Activated T-cell treated with anti-CD3 and anti-CD28 coated beads, Interleukin-2, amount 50 U/mL, for 72 hours (primary cell): ENCODE measurements at places on chromosomes 13 and 19. TPM values are rescaled to one million over a fixed set of nuclear protein-coding genes. Genes with fewer than 3 reads are reported as not detected.

ADGRL1 gene
- 15.0 TPM for total RNA-seq

GRCh38 chr19:30817965-30818567 is 445.9 kb downstream of the ZNF536 start:
- DNase-seq: no peak

- DNase-seq: no peak
Measured at GRCh38 chr13:29889111-29889510, 38.7 kb upstream of the UBL3 start.

- DNase-seq: no peak
Measured at GRCh38 chr19:17966550-17967256, at the start of gene KCNN1. Gene KCNN1, plus strand, starts transcription at chr19:17967107. Its CDS starts 6,782 bp downstream, at chr19:17973889.

GRCh38 chr13:98476106-98476505 is 100.8 kb downstream of the STK24 start:
- DNase-seq: peak; percentile 60

GRCh38 chr19:43749898-43750297 is 4.9 kb downstream of the SMG9 start:
- DNase-seq: no peak

UBA52 gene
- 1,602 TPM for total RNA-seq

DNA sequence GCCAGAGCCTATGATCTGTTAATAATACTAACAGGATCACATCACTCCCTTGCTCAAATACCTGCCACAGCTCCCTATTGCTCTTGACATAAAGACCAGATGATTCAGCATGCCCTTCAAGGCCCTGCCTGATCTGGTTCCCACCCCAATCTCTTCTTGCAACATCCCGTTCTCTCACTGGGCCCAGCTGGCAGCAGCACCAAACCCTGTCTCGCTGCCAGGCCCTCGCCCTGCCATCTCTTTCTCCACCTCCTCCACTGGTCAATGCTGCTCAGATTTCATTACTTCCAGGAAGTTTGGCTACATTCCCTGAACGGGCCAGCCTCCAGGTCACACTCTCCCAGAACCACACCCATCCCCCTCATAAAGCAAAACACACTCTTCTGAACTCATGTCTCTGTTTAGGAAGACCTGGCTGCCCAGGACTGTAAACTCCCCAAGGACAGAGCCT is 8.6 kb upstream of the BCAT2 start:
- no peak for DNase-seq

DNA sequence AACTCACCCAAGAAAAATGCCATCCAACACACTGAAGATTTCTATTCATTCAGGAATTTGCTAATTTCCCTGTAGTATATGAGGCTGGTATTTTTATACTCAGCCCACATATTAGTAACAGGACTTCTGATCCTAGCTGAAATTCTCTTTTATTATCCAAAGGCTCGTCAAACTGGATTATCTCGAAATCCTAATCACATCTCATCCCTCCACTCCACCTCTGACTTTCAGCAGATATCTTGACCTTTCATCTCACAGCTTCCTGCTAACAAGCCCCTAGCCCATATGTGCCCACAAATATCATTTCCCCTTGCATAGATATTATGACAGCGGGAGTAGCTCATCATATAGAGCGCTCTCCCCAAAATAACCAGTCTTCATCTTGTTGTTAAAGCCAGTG is 279.7 kb downstream of the FGF14 start:
- DNase-seq: no peak

ZNF43 gene
- total RNA-seq: 39.8 TPM

GRCh38 chr13:99425485-99426341 is 75.6 kb upstream of the TM9SF2 start:
- peak; percentile 73 for DNase-seq

GRCh38 chr19:10478476-10478875 is 24.7 kb downstream of the KEAP1 start:
- DNase-seq: no peak

DNA sequence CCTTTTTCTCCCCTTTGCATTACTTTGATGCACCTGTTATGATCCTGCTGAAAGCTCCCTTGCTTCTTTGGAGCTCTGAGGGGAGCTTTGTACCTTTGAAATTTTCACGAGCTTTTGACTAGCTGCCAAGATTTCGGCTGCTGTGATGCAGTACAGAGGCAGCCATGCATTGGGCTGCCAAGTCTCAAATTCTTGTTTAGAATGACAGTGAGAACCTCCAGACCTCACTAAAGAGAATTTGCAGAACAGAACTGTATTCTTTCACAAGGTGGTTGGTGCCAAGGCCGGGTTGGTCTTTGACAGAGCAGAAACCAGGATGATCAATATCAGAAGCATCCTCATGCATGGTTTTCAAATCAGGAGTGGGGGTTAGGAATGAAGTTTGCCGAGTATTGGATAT is 414.8 kb downstream of the GPC5 start:
- DNase-seq: no peak

ATP7B gene
- total RNA-seq: 2.3 TPM

- DNase-seq: no peak
Measured at GRCh38 chr13:113664751-113665596, 2.0 kb upstream of the GRK1 start.

GRCh38 chr13:99042521-99043250 is 64.8 kb upstream of the DOCK9 start:
- no peak for DNase-seq

GRCh38 chr19:57192077-57192420 is 749 bp downstream of the ZNF264 start:
- DNase-seq: no peak

GRCh38 chr19:34057155-34057554 is 115.1 kb upstream of the LSM14A start:
- no peak for DNase-seq

DNA sequence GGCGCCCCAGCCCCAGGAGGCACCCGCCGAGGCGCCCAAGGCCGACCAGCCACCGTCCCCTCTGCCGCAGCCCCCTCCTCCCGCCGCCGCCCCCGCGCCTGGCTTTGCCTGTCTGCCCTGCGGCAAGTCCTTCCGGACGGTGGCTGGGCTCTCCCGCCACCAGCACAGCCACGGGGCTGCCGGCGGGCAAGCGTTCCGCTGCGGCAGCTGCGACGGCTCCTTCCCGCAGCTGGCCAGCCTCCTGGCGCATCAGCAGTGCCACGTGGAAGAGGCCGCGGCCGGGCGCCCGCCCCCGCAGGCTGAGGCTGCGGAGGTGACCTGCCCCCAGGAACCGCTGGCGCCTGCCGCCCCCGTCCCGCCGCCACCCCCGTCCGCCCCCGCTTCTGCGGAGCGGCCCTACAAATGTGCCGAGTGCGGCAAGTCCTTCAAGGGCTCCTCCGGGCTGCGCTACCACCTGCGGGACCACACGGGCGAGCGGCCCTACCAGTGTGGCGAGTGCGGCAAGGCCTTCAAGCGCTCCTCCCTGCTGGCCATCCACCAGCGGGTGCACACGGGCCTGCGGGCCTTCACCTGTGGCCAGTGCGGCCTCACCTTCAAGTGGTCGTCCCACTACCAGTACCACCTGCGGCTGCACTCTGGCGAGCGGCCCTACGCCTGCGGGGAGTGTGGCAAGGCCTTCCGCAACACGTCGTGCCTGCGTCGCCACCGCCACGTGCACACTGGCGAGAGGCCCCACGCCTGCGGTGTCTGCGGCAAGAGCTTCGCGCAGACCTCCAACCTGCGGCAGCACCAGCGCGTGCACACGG is 2.6 kb upstream of the NAT14 start:
- DNase-seq: no peak

ZNF813 gene
- 7.9 TPM for total RNA-seq

GRCh38 chr13:98240135-98240534 is 63.1 kb upstream of the RNF113B start:
- no peak for DNase-seq

NOVA2 gene
- total RNA-seq: 0.38 TPM

NR1H2 gene
- total RNA-seq: 80.1 TPM

SIGLEC14 gene
- total RNA-seq: 0.38 TPM

CYP4F12 gene
- total RNA-seq: 0.16 TPM

PLA2G4C gene
- 23.9 TPM for total RNA-seq

HMGB1 gene
- 596 TPM for total RNA-seq

DNA sequence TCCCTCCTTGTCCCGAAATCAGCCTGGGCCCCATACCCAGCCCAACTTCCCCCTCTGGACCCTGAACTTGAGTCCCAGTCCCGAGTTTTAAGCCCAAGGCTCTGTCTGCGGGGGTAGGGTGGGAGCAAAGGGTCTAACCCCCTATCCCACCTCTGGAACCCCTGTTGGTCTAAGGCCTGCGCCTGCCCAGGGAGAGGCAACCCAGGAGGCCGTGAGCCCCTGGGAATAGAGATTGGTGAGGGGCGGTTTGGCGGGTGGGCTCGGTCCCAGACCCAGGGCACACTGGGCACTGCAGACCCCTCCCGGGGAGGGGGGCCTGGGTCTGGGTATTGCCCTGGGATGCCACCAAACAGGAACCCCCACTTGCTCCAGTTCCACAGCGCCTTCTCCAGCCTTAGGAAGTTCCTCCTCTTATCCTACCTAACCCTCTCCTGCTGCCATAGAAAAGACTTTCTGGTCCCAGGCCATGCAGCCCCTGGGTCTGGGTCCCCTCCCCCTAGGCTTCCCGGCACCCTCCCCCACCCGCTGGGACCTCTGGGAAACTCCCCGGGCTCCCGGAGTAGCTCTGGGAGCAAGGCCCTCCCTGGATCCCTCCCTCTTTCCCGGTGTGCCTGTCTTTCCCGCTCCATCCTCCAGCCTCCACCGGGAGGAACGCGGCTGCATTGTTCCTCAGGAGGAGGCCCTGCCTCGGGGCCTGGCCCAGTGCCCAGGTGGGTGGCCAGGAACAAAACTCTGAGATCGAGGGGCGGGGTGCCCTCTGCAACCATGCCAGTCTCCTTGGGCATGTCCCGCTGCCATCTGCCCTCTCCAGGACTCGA is 33.6 kb upstream of the NANOS3 start:
- DNase-seq: no peak

COL4A1 gene
- total RNA-seq: not detected

SIGLEC10 gene
- total RNA-seq: 0.38 TPM

- no peak for DNase-seq
Measured at GRCh38 chr13:75656425-75656989, 20.4 kb downstream of the LMO7 start.

DNA sequence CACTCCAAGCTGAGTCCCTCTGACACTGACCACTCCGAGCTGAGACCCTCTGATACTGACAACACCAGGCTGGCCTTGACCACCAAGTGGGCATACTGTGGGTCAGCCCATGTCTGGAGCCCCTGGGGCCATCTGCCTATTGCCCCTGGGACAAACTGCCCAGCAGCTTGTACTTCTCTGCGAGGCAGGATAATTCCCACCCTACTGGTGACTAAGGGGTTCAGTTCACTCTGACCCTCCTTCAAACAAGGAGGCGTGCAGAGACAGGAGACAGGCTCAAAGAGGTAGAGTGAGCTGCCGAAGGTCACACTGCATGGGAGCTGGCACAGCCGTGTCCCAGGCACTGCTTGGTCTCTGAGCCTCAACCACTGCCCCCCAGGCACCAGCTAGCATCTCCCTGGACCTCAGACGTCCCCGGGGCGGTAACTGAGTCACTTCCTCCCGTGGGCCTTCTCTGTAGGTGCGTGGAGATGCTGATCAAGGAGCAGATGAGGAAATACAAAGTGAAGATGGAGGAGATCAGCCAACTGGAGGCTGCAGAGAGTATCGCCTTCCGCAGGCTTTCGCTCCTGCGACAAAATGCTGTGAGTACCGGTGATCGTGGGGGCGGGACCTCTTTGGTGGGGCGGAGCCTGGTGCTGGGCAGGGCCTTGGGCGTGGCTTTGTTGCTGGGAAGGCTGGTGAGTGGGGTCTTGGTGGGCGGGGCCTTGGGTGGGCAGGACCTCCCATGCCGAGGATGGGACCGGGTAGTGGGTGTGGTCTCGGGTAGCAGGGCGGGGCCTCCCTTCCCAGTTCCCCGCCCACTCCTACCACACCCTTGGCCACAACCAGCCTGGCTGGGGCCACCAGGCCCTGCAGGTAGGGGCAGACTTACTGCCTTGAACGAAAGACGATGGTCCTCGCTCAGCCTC is 5.8 kb upstream of the USE1 start:
- DNase-seq: peak; percentile 60

DNA sequence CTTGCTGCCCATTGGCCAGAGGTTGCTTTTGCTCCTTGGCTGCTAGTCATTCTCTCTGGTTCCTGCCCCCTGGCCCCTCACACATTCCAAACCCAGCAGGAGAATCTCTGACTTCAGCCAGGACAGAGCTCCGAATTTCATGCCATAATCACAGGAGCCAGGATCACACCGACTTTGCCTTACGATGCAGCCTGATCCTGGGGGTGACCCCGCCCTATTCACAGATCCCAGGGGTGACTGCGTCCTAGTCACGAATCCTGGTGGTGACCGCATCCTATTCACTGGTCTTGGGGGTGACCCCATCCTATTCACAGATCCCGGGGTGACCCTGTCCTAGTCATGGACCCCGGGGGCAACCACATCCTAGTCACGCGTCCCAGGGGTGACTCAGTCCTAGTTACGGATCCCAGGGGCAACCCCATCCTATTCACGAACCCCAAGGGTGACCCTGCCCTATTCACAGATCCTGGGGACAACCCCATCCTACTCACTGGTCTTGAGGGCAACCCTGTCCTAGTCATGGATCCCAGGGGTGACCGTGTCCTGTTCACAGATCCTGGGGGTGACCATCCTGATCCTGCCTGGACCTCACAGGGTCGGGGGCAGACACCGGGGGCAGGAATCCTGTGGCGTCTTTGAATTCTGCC is 7.4 kb upstream of the TEX29 start:
- no peak for DNase-seq

DNA sequence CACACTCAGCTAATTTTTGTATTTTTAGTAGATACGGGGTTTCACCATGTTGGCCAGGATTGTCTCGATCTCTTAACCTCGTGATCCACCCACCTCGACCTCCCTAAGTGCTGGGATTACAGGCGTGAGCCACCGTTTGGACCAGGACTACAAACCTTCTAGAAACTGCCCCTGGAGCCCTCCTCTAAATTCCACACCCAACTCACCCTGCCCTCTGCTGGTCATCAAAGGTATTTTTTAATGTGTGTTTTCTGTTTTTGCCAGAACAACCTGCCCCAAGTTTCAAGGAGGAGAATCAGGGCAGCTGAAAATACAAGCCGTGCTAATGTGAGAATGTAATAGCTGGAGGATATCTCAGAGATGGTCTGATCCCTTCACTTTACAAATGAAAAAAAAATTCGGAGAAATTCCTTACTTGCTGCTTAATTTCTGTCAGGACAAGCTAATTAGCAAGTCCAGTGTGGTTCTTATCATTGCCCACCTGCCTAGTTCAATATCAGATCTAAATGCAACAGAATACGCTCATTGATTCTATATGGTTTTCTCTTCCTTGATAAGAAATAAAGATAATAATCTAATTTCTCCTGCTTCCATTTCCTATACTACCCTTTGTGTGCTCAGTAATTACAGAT is 4.1 kb downstream of the ATP8A2 start:
- DNase-seq: peak; percentile 48

- DNase-seq: no peak
Measured at GRCh38 chr13:102589301-102589822, 7.4 kb upstream of the TPP2 start.
